ENCODE measurements at places on chromosomes 13 and 19.

GRCh38 chr19:52748336-52748950, 13.6 kb upstream of the ZNF611 start:
- DNase-seq: no peak

DNA sequence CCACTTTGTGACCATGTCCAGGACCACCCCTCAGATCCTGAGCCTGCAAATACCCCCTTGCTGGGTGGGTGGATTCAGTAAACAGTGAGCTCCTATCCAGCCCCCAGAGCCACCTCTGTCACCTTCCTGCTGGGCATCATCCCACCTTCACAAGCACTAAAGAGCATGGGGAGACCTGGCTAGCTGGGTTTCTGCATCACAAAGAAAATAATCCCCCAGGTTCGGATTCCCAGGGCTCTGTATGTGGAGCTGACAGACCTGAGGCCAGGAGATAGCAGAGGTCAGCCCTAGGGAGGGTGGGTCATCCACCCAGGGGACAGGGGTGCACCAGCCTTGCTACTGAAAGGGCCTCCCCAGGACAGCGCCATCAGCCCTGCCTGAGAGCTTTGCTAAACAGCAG, 7.7 kb upstream of the CEACAM7 start:
- DNase-seq: no peak

DNA sequence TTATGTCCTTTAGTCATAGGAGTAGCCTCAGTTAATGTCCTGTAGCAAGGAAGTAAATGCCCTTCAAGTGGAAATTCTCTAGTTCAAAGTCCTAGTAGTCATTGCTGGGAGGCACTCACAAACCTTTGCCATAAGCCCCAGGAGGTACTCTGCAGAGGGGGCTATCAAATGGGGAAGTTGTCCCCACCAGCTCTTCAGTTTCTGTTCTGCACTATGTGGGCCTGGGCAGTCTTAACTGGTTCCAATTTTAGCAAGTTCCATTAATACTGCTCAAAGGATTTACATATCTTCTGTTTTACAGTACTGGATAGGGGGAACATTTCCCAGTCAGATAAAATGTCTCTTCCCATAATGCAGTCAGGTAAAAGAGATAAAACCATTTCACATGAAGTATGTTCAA, 101.3 kb downstream of the B3GLCT start:
- DNase-seq: no peak

- DNase-seq: no peak
Observed at GRCh38 chr19:55149078-55150003, at the start of gene TNNT1. TSS of gene TNNT1 (minus strand) at chr19:55149206. CDS start at chr19:55147157, 2,049 bp downstream.

- no peak for DNase-seq
Observed at GRCh38 chr19:38400361-38400760, 2.5 kb upstream of the FAM98C start.

DNA sequence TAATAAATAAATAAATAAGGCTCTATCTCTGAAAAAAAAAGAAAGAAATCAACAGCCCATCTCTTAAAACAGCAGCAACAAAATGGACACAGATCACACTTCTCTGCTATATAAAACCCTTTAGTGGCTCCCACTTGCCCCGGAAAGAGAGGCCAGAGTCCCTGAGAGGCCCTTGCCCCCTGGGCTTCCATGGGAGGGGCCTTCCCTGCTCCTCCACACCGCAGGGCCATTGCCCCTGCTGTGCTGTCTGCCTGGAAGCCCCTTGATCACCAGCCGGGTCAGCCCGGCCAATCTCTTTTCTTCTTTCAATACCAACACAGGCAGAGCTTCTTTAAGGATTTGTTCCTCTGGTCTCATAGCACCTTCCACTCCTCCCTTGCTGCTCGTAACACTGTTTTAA, 171.1 kb downstream of the URI1 start:
- DNase-seq: no peak

DNA sequence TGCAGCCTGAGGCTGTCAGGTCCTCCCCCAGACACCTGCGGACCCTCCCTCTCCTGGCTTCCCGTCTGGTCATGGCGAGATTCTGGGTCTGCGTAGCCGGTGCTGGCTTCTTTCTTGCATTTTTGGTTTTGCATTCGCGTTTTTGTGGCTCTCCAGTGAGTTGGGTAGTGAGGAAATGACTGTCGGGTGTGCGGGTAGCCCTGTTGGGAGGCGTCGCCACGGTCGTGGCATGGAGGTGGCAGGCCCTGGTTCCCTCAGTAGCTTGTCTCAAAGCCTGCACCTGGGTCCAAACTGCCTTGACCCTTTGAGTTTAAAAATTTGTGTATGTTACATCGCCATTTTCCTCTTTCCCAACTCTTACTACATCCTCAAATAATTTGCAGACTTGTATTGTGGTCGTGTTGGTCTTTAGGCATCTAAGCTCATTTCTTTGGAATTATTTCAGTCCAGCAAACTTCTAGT, 344 bp downstream of the NHLRC3 start:
- DNase-seq: peak; percentile 70

- DNase-seq: no peak
Observed at GRCh38 chr13:24671386-24672113, 8.7 kb upstream of the ATP12A start.

DNA sequence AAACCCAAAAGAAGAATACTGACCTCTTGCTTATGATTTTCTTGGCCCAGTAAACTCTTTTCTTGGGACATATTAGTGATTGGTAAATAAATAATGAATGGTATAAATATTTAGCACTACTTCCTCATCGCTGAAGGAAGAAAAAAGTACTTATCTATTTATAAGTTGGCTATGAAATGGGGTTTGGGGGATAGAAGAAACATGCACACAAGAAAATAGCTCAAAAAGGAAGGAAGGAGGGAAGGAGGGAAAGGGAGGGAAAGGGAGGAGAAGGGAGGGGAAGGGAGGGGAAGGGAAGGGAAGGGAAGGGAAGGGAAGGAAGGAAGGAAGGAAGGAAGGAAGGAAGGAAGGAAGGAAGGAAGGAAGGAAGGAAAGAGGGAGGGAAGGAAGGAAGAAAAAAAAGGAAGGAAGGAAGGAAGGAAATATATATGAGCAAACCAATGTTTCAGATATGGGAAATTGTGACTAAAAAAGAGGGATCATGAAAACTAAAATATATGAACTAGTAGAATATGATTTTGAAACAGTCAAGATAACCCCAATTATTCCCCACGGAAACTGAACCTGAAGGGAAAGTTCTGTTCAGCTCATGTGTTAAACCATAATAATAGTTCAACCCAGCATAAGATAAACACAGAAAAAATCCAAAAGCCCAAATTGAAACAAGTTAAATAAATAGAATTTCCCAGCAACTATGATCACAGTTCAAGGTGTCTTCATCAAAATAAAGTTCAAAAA, 75.3 kb downstream of the FGF14 start:
- DNase-seq: no peak

- no peak for DNase-seq
Observed at GRCh38 chr13:50894504-50894903, 15.1 kb upstream of the RNASEH2B start.

DNA sequence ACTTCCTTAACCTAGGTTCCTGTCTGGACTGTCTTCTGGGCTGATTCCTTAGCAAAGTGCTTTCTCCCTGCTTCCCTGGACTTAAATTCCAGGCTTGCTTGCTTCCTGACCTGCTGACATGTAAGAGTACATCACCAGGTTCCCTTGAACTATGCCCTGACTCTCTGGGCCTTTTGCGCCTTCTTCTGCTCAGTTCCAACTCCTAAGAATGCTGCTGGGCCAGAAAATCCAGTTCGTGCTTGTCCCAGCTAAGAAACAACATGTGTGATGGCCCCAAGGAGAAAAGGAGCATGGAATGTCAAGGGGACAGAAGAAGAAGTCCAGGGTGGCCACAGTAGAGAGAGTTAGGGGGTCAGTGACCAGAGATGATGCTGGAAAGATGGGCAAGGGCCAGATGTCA, 42.6 kb upstream of the MBNL2 start:
- no peak for DNase-seq

- no peak for DNase-seq
Observed at GRCh38 chr13:95137096-95137495, 164.2 kb downstream of the ABCC4 start.

GRCh38 chr13:41864658-41865057, 96.3 kb downstream of the VWA8 start:
- no peak for DNase-seq

DNA sequence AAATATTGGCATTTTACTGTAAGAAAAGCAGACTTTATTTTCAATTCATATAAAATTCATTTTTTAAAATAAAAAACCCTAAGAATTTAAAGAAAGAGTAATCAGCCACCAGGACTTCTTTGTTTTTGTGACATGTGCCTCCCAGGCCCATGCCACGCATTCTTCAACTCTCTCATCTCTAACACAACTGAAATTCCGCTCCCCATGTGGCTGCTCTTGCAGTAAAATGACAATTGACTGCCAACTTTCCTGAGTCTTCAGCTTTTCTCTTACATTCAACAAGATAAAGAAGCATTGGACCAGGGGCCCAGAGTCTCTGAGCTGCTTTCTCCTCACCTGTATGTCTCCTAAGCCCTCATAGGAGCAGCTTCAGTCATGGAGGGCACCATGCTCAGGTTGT, 372.1 kb downstream of the UQCRFS1 start:
- DNase-seq: no peak

GRCh38 chr19:38841787-38842438, 7.9 kb downstream of the HNRNPL start:
- no peak for DNase-seq

DNA sequence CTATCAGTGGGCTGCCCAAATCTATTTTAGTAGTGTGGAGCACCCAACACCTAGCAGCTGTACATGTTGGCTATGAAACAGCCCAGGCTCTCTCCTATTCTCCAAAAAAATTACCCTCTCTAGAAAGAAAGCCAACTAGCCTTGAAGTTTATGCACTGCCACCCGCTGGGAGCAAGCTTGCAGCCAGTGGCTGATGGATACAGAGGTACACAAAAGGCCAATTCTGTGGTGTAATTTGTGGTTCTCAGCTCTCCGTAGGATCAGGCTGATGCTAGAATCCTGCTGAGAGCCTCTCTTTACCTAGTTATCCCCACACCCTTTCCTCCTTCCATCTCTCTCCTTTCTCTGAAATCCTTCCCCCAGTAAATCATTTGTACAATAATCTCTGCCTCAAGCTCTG, 1120.7 kb downstream of the DIAPH3 start:
- DNase-seq: no peak

DNA sequence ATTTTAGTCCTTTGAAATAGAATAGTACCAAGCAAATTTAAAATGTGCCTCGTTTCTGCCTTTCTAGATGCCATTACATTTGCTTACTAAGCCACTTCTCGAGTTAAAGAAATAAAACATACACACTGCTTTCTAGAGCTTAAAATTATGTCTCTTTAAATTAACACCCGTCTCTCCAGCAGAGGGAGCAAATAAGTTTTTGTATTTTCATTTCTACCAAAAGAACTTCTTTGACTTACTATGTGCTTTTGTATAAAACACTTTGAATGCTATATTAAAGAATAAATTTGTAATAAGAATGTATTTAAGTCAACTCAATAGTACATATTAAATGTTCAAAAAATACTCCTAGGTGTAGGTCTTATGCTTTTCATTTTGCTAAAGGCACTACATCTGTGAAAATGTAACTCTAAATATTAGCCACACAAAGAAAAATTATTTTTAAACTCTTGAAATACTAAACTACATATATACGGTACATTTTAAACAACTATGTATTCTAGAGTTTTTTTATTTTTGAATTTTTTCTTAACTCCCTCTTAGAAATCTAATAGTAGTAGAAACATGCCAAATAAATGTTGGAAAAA, 269.3 kb upstream of the MIR17HG start:
- DNase-seq: no peak

- no peak for DNase-seq
Observed at GRCh38 chr13:31853643-31854326, 114.5 kb downstream of the RXFP2 start.

- DNase-seq: no peak
Observed at GRCh38 chr13:76293751-76294150, 592.5 kb downstream of the KCTD12 start.

DNA sequence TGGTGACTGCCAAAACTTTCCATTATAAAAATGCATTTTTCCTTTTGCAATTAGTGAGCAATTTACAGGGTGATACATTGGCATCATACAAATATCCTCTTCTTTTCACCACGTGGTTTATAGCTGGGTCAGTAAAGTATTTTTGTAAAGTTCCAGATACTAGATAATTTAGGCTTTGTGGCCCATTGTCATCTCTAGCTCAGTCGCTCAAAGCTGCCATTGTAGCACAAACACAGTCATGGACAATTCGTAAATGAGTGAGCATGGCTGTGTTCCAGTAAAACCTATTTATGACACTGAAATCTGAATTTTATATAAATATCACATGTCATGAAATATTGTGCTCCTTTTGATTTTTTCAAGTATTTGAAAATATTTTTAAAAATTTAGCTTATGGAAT, 162.9 kb downstream of the USP12 start:
- DNase-seq: no peak

DNA sequence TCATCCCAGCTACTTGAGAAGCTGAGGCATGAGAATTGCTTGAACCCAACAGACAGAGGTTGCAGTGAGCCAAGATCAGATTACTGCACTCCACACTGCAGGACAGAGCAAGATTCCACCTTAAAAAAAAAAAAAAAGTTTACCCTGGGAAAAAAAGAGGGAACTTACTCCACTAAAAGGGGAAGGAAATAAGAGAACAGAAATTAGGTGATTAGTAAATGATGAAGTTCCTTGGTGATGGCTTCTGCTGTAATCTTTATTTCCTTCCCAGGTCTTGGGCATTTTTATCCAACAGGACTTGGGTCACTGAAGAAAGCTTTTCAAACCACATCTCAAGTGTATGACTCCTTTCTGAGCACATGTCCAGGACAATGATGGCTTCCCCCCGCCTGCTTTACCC, 9.3 kb downstream of the ZNF780A start:
- no peak for DNase-seq

DNA sequence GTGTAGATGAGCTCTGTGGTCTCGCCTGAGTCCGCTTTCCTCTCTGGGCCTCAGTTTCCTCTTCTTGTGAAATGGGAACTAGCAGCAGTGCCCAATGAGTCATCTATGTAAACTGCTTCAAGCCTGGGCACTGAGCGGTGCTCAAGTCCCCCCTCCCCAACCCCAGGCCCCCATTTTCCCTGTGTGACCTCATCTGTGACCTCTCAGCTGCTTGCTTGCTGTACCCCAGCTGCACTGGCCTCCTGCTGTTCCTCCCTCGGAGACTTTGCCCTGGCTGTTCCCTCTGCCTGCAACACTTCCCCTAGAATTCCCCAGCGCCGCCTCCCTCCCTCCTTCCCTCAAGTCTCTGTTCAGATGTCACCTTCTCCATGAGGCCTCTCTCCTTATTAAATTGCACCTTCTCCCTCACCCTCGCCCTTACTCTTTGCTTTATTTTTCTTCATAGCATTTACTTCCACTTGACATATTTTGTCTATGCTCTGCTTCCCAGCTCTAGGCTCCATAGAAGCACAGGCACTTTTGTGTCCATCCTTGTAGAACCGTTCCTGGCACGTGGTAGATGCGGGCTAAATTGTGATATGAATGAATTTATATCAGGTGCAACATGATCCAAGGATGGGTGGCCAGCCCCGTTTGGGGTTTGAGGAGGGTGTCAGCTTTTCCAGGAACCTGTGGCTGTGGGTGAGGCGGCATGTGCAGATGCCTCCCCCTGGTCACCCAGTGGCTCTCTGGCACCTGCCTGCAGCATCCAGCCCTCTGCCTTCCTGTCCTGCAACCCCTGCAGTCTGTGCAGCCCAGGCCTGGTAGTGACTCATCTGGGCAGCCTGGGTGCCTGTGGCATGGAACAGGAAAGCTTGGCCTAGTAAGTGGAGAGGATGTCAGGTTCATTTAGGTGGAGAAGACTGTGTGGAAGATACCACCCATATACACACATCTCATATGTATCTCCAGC, 26.3 kb downstream of the SIPA1L3 start:
- DNase-seq: no peak

GRCh38 chr13:109427148-109427547, 359.2 kb downstream of the IRS2 start:
- DNase-seq: no peak

Data from activated CD4-positive, alpha-beta T cell treated with anti-CD3 and anti-CD28 coated beads, Interleukin-2, amount 50 U/mL, for 48 hours (primary cell).